Neural crest cell (in vitro differentiated cells): ENCODE measurements at places on chromosomes 1 and 21. TPM values are rescaled to one million over a fixed set of nuclear protein-coding genes. Genes with fewer than 3 reads are reported as not detected.

The ADGRL2 gene
- total RNA-seq, result 168 and 170 TPM in 2 replicates

DNA sequence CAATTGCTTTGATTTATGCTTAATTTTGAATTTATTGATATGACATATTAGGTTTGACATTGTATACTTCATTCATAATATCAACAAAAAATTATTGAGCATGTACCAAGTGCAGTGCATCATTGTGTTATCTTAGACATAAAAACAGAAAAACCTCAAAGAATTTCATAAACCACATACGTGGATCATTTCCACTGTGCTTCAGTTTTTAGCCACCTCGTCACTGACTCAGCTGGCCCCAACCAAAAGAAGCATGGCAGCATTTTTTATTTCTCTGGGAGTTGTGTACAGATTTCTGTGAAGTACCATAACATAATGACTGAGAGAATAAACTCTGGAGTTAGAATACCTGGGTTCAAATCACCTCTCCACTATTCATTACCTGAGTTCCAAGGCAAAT, 95.6 kb upstream of the C1orf87 start:
- no peaks in the 10 kb centered on the region for H3K4me1 ChIP-seq
- no peaks in the 10 kb centered on the region for H3K27me3 ChIP-seq
- DNase-seq, result no peak
- H3K36me3 ChIP-seq, result no peaks in the 10 kb centered on the region
- no peak overlapping the region for H3K4me3 ChIP-seq

DNA sequence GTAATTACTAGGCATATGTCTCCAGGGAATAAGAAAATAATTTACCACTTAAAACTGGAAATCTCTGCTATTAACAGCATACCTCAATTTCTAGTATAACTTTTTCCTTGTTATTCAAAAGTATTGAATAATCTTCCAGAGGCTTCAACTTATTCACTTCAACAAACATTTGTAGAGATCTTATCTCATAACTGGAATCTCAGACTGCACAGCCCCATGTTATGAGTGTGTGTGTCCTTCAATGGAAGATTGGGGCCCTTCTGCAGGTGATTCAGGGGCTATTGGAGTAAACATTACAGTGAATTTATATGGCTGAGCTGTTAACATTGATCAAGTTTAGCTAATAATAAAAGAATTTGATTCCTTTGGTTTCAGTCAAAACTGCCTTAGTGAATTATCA, 946.1 kb downstream of the TTLL7 start:
- H3K27me3 ChIP-seq, result no peaks in the 10 kb centered on the region
- no peak overlapping the region for H3K27ac ChIP-seq
- peaks cover 6% of the 10 kb centered on the region for H3K4me1 ChIP-seq

The VANGL2 gene
- total RNA-seq, result 106 and 109 TPM in 2 replicates
